ENCODE measurements at places on chromosomes 7 and 10.

GRCh38 chr10:3886191-3886590 is 101.2 kb upstream of the KLF6 start:
- DNase-seq, result no peak

DNA sequence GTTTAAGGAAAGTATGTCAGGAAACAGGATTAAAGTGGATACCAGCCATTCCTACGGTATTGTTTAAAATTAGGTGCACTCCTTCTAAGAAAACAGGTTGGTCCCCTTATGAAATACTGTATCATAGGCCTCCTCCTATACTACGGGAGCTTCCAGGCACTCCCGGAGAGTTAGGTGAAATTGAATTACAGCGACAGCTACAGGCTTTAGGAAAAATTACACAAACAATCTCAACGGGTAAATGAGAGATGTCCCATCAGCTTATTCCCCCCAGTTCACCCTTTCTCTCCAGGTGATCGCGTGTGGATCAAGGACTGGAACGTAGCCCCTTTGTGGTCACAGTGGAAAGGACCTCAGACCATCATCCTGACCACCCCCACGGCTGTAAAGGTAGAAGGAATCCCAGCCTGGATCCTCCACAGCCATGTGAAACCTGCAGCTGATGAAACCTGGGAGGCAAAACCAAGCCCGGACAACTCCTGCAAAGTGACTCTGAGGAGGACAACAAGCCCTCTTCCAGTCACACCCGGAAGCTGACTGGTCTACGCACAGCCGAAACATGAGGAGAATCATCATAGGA is 25.1 kb upstream of the GHITM start:
- no peak for DNase-seq

DNA sequence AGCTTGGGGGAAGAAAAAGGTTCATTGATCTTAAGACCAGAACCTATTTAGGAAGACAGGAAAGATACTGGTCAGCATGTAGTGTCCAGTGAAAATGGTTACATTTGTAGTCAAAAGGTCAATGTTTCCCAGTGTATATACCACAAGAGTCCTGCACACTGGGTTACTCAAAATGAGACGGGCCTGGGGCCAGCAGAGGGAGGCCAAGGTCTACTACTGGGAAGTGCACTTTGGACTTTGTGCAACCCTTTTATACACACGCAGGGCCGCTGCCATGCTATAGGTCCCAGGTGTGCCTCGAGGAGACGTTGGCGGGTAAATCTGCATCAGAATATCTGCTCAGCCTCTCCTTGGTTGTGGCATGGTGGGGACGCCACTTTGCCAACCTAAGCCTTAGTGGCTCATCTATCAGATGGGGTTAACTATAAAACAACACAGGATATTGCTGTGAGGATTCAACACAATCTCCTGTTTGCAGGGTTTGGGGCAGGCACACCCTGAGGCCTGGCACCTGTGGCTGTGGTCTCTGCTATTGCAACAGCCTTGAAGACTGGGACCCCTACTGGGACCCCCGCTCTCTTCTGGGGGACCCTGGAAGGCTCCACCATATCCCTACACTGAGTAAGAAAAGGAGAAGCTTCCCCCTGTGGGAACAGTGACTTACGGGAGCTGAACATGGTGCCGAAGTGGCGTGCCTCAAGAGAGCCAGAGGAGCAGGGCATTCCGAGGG is 19.7 kb downstream of the CLRN3 start:
- no peak for DNase-seq

DNA sequence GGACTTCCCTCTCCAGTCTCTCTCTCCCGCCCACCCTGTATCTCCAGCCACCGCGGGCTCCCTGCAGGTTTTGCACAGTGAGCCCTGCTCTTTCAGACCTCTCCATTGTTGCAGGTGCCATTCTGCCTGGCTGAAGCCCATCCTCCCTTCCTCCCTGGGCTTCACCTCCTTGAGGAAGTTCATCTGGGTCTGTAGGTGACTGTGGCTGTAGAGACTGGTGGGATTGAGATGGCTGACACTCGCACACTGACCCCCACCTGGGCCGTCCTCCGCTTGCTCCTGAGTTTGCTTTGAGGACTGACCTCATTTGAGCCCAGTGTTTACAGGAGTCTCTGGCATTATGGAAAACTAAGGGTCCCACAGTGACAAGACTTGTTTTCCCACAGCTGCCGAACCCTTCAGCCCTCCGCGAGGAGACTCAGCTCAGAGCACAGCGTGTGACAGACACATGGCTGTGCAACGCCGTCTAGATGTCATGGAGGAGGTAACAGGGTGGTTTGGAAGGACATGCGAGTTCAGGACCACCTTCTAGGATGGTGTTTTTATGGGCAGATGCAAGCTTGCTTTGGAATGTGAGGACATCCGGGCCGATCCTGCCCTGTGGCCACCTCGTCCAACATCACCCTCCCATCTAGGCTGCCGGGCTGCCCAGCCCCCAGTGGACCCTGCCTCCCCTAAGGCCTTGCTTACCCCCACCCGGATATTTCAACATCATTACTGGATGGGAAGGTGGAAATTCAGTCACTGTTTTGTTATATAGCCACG is 9.3 kb downstream of the PLAC9 start:
- no peak for DNase-seq

GRCh38 chr10:127036987-127037386 is 131.8 kb downstream of the DOCK1 start:
- DNase-seq, result no peak

GRCh38 chr10:124672181-124672638 is 72.0 kb downstream of the FAM53B start:
- no peak for DNase-seq

DNA sequence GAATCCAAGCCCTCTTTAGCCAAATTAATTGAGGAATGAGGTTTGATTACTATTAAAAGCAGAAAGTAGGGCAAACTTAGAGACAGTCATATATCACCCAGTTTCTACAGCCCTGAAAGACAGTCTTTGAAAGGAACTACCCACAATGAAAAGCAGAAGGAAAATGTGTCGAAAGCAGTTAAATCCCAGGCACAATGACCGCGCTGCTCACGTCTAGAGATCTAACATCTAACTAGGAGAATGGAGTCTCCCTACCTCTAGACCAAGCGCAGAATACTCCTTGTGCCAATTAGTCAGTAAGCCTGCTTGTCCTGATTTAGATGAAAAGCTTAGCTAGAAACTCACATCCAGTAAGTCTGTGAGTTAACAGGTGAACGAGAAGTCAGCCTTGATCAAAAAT is 350.0 kb downstream of the FGFR2 start:
- no peak for DNase-seq

DNA sequence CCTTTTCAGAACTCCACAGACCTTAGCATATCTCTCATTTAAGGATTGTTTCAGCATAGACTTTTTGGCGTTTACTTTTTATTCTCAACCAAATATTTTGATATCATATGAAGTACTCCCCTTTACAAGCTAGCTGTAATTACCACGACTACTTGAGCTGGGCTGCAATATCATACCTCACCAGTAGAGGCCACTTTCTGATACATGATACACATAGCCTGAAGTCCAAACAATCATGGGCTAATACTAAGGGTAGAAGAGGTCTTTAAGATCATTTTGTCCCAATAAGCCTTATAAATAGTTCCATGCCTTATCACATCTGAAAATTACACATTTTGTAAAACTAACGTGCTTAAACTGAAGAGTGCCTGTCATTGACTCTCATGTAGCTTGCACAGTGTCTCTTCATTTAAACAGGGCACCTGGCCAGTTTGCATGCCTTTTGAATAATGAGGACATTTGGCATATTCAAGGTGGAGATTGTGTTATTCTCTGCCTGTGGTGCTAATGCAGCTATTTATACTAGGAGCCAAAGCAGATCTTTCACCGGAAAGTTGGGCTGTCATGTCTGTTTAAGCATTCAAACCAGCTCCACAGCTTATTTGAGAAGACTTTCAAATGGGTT is 403.7 kb upstream of the ZMIZ1 start:
- DNase-seq, result no peak

GRCh38 chr7:104943502-104944343 is 70.3 kb upstream of the KMT2E start:
- DNase-seq, result peak; percentile 30

- no peak for DNase-seq
These were observed 4.6 kb upstream of the RBAK start for GRCh38 chr7:5041047-5041446.

GRCh38 chr10:110069502-110069982 is 61.8 kb downstream of the ADD3 start:
- no peak for DNase-seq

- peak; percentile 31 for DNase-seq
These were observed 28.2 kb downstream of the PHYH start for GRCh38 chr10:13271552-13272163.

DNA sequence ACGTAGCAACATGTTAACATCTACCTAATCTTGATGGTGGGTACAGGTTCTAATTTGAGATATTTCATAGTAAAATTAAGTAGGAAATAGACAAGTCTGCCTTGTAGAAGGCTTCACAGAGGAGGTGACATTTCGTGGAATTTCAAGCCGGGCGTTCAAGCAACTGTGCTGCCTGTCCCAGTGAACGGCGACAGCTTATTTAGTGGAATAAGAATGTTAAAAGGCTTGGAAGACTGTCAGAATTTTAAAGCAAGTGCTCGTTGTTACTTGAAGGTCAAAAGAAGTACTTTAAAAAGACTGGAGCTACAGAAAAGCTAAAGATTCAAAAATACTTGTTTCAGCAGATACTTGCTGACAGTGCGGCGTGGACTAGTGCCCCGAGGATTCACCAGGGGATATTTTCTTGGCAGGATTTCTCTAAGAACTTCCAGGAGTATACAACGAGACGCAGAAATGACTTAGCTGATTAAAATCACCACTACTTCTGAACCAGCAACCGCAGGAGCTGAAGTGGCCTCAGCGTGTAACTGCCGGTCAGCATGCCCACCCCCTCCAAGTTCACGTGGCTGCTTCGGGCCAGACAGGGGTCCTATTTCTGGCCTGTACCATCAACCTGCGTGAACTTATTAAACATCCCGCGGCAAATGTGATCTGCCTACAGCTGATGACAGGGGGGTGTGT is 46.5 kb downstream of the CTBP2 start:
- DNase-seq, result no peak

- no peak for DNase-seq
These were observed 116.5 kb downstream of the ZMIZ1 start for GRCh38 chr10:79185067-79185774.

- no peak for DNase-seq
These were observed 22.7 kb downstream of the JAZF1 start for GRCh38 chr7:28157831-28158416.

- DNase-seq, result no peak
These were observed at the start of gene EPDR1 for GRCh38 chr7:37920305-37920848. EPDR1 (plus strand) TSS chr7:37920640; CDS start chr7:37920940, 300 bp downstream.

- DNase-seq, result no peak
These were observed 308.5 kb upstream of the NFE2L3 start for GRCh38 chr7:25843467-25843866.

GRCh38 chr10:103680869-103681236 is 174.5 kb downstream of the SH3PXD2A start:
- no peak for DNase-seq

- no peak for DNase-seq
These were observed 73.9 kb upstream of the NMT2 start for GRCh38 chr10:15242261-15242840.

DNA sequence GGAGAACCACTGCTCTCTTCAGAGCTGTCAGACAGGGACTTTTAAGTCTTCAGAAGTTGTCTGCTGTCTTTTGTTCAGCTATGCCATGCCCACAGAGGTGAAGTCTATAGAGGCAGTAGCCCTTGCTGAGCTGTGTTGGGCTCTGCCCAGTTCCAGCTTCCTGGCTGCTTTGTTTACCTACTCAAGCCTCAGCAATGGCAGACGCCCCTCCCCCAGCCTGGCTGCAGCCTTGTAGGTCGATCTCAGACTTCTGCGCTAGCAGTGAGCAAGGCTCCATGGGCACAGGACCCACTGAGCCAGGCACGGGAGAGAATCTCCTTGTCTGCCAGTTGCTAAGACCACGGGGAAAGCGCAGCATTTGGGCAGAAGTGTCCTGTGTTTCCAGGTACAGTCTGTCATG is 12.1 kb upstream of the CPA2 start:
- no peak for DNase-seq

DNA sequence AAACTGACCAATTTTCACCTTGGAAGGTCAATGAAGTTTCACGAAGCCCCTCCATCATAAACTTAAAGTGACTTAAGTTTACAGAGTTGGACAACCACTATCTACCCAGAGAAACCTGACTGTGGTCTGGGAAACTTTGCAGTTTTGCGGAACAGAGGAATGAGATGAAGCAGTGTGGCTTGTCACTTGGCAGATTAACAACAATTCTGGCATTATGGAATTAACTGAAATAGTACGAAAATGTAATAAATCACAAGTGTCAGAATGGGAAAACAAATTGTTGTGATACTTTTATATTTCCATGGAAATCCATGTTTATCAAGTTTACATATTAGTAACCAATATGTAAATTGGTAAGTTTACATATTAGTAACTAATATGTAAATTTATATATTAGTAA is 4.9 kb downstream of the KMT2C start:
- no peak for DNase-seq

DNA sequence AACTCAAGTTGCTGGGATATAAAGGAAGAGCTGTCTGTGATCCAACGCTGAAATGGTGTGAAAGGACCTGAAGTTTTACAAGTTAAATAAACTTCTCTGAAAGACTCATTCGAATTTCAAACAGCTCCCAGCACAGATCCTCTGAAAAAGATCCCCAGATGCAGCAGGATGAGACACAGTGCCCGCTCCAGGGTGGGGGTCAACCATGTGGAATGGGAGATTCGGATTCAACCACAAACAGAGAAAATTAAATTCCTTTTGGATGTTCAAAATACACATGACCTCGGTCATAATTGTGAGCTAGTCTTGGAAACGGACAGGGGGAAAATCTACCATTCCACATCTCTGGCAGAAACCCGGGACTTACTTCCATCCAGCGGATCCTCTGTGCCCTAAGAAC is 119.6 kb downstream of the PRKAG2 start:
- DNase-seq, result no peak

- DNase-seq, result no peak
These were observed 31.8 kb upstream of the HTR5A start for GRCh38 chr7:155038335-155038734.

DNA sequence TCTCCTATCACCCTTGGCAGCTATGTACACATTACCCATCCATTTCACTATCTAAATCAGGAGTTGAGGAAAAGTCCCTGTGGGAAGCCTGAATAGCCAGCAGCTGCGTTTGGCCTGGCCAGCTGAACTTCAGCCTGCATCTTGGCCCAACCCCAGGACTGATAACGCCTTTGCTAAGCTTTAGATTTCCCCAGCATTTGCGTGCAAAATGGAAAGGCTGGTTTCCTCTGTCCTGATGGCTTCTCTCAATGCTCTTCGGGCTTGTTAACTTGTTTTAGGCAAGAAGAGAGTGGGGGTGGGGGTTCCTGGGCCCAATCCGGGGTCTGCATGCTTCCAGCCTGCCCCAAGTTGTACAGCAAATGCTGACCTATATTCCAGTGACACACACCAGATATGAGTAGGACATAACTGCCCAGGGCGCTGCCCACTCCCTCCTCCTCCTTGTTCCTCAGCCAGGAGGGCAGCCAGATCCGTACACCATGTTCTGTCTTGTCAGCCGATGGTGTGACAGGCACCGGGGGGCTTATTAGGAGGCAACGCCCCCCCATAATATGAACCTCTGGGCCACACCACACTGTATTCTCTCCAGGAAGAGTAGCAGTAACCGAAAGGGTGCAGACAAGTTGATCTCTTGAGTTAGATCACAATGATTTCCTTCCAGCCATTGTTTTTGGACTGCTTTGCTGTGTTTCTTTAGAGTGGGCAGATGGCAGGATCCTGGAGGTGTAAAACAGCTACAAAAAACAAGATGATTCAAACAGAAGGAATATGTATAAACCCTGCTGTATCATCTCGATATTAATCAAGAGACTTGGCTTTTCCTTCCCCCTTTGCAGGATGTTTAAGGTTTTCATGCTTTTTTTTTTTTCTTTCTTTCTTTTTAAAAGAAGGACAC is 339.0 kb downstream of the RNLS start:
- no peak for DNase-seq

- no peak for DNase-seq
These were observed 3.9 kb downstream of the HMX3 start for GRCh38 chr10:123139521-123140163.
